ENCODE measurements at places on chromosomes 3 and 15.
A peak's percentile ranks its signal among the peaks of the same experiment; 100 is the strongest.

DNA sequence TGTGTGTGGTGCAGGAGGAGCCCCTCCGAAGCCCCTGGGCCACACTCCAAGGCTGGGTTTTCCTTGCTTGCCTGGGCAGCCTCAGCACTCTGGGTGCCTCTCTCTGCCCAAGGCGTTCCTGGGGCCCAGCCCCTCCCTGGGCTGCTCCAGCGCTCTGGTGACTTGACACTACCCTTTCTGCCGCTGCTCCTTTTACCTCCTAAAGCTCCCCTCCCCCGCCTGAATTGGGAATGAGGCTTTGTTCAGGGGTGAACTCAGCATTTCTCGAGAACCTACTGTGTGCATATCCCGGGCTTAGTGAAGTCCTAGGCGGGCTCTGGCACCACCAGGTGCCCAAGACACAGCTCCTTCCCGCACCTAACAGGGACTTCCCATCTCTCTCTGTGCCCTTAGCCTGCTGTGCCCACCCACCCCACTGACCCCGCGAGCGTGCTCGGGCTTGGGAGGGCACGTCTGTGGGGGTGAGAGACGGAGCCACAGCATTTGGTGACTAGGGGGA lies 1.2 kb upstream of the BAHD1 start:
- peak; percentile 72 for DNase-seq

DNA sequence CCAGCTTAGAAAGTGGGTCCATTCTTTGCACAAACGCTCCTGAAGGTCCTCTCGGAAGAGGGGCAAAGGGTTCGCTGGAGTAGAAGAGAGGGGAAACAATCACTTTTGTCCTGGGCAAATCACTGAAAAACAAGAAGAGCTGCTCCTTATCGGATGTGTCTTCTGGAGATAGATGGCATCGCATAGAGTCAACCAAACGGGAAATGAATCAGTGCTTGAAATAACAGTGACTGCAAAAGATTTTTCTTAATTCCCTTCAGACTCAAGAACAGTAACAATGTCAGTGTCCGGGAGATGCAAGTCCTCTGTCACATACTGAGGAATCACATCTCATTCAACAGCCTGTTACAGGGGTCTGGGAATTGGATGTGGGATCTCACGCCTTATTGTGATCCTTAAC lies 78.8 kb upstream of the PCSK6 start:
- no peak for DNase-seq

DNA sequence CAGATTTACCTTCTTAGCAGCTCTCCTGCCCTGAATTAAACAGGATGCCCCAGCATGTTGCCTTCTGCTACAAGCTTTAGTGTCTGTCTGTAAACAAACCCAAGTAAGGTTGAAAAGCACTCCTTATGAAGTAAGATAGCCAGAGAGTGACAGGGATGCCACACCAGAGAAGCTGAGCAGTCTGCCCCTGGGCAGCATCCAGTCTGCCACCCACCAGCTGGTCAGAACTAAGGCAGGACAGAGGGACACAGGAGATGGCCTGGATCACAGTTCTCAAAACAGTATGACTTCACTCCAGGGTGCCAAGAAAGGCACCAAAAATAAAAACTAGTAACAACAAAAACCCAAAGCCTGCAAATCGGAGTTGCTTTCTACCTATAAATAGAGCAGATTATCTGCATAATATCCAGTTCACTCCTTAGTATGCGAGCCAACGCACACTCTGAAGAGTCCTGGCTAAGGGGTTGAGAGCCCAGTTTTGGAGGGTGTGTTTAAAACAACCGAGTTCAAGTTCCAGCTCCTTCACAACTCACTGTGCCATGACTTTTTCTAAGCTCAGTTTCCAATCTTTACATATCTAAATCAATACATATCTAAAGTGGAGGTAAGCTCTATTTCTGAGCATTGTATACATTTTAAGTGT lies 198.9 kb downstream of the KCNMB2 start:
- no peak for DNase-seq

DNA sequence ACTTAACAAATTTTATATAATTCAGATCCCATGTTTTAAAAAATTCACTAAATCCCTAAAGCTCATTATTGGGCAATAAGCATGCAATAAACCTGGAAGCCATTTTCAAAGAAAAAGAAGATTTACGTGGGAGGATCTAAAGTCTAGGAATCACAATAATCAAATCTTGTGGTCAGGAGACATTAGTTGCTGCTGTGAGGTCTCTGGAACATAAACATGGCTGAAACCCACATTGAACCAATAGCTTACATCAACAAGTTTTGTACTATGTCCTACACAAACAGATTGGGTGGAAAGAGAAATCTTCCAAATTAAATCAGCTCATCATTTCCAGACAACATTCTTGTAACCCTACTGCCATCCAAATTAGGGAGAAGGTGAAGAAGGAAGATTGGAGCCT lies 121.9 kb upstream of the EPHA3 start:
- DNase-seq: no peak

DNA sequence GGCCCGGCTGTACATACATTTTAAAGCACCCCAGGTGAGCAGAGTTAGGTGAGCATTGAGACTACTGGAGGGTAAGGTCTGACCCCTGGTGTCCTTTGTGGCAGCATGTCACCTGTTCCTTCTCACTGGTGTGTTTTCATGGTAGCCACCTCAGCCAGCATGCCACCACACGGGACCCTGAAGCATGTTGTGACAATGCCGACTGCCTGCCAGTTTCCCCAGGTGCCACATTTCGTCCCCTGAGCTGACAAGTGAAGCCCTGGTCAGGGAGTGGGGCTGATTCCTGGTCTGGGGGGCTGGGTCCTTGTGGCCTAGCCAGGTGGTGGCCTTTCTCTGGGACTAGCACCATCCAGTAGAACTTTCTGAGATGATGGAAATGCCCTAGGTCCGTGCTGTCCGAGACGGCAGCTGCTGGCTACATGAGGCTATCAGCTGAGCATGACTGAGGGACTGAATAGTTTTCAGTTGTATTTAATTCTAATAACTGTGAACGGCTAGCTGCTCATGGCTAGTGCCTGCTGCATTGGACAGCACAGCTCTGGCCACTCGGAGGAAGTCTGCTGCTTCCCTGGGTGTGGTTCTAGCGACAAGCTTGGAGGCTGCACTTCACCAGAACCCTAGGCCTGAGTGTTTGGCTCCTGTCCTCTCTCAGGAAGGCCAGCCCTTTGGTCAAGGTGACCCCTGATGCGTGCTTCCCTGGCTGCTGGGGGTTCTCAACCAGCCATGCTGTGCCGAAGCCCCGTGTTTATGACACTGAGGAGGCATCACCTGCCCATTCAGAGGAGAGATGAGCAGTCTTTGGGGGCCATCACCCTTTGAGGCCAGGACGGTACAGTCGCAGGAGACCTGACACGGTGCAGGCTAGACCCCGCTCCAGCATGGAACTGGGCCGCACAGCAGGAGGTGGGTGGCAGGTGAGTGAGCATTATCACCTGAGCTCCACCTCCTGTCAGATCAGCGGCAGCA lies 3.9 kb downstream of the C3orf22 start:
- DNase-seq: peak; percentile 43

- no peak for DNase-seq
Observed at GRCh38 chr3:83953417-83954089, 1005.2 kb upstream of the CADM2 start.

DNA sequence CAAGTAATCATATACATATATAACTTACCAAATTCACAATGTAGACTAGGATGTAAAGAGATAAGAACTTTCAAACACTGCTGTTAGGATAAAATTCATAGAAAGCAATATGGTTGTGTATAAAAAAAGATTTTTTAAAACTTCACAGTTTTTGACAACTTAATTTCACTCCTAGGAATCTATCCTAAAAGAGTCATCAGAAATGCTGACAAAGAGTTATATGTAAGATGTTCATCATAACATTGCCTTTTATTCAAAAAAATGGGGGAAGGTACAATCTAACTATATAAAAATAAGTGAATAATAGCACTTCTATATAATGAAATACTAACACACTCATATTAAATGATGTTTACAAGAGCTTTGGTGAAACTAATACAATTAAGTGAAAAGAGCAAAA lies 4.3 kb upstream of the CLDN18 start:
- DNase-seq: no peak

DNA sequence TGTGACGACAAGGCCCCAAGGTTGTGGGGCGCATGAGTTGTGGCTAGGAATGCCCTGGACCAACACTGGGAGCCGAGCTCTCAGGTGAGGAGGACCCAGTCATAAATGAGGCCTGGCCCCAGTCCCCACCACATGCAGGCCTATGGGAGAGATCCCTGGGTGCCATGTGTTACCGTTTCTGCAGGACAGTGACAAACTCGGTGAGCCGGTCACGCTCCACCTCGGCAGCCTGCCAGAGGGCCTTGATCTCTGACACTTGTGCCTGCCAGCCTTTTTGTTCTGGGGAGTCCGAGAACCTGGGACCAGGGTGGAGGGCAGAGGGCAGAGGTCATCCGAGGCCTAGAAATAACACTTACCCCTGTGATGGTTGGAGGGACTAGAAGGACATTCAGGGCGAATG lies 27.7 kb upstream of the HHATL start:
- peak; percentile 47 for DNase-seq

DNA sequence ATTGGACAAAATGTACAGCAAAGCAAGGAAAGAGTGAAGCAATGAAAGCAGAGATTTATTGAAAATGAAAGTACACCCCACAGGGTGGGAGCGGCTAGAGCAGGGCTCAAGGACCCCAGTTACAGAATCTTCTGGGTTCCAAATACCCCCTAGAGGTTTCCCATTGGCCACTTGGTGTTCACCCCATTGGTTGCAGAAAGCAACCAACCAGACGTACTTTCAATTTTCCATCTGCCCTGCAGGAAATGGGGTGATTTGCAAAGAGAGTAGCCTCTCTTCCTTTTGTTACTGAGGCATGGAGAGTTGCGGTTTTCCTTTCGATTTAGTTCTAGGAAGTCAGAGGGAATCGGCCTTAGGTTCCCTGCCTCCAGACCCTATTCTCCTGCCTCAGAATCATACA lies 2.4 kb downstream of the PML start:
- DNase-seq: no peak

DNA sequence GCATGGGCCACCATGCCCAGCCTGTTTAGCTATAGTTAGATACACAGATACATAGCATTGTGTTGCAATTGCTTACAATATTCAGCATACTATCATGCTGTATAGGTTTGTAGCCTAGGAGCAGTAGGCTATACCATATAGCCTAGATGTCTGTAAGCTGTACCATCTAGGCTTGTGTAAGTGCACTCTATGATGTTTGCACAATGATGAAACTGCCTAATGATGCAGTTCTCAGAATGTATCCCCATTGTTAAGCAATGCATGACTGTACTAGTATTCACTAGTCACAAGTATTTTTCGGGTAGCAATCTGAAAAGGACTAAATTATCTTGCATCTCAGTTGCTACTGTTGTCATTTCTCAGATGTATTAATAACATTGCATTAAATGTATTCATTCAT lies 16.0 kb downstream of the PIGB start:
- no peak for DNase-seq

- DNase-seq: no peak
Observed at GRCh38 chr3:187072102-187072501, 67.2 kb downstream of the RPL39L start.

DNA sequence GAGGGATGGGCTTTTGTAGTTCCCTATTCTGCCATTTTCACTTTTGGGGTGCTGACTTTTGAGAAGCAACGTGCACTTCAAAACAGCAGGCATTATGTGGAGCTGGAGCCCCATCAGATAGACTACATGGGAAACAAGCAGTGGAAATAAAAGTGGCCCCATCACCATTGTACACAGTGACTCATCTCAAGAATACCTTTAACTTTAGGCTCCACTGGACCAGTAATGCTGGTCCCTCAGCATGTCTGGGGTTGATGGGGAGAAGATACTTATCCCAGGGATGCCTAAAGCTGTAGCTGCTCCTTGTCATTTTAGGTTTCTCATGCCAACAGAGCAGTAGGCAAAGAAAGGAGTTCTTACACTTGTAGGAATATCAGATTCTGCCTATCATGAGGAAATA lies 45.0 kb downstream of the LSM3 start:
- DNase-seq: peak; percentile 57
